ENCODE measurements at places on chromosomes 6 and 20.

DNA sequence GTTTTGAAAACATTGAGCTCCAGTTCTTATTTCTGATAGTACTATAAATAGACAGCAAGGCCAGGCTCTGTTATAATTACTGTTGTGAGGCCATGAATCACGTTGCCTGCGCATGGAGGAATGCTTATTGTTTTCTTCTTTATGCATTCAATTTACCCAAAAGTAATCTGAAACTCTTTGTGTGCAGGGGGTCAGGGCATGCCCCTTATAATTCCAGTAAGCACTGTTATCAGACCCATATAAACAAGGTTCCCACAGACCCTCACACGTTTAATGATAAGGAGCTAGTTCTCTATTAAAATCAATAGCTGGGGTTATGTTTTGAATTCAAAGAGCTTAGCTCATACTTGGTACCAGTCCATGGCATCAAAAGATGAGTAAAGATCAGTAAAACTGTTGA lies 174.8 kb upstream of the ARG1 start:
- DNase-seq, result no peak

DNA sequence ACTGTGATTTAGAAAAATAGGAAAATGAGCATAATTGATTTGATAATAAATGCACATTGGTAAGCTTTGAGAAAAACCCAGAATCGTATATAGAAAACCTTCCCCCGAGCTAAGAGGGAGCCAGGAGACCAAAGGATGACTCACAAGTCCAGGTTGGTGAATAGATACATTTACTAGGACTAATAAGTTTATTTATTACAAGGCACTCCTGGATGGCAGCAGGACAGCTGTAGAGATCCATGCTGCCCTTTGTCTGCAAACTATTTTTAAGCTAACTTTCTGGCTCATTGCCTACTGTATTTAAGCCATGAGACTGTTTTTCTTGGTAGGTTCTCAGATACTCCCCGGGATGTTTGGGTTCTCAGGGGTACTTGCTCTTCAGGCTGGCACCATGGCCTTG lies 13.4 kb downstream of the CASP8AP2 start:
- DNase-seq, result no peak

GRCh38 chr6:43924222-43924702 lies 154.3 kb downstream of the VEGFA start:
- peak; percentile 23 for DNase-seq

GRCh38 chr20:62755817-62756724 lies 40.2 kb upstream of the MRGBP start:
- no peak for DNase-seq

DNA sequence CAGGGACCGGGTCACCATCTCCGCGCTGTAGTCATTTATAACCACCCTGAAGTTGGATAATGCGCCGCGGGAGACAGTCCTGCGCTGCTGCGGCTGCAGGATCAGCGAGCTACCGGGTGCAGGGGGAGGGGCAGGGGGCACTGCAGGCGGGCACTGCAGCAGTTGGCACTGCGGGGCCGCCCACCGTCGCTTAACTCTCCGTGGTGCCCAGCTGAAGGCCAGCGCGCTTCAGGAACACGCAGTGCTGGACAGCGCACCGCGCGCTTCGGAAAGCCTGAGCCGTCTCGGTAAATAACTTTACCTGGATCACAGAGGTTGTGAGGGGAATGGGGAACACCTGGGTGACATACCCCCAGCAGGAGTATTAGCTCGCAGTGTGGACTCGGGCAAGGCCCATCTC lies 12.4 kb upstream of the LRFN2 start:
- no peak for DNase-seq

DNA sequence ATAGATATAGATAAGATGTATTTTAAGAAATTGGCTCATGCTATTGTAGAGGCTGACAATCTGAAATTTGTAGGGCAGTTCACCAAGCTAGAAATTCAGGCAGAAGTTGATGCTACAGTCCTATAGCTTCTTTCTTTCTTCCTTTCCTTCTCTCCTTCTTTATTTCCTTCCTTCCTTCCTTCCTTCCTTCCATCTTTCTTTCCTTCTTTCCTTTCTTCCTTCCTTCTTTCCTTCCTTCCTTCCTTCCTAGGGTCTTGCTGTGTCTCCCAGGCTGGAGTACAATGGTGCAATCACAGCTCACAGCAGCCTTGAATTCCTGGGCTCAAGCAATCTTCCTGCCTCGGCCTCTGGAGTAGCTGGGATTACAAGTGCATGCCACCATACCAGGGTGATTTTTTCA lies 55.3 kb downstream of the TFAP2A start:
- no peak for DNase-seq

DNA sequence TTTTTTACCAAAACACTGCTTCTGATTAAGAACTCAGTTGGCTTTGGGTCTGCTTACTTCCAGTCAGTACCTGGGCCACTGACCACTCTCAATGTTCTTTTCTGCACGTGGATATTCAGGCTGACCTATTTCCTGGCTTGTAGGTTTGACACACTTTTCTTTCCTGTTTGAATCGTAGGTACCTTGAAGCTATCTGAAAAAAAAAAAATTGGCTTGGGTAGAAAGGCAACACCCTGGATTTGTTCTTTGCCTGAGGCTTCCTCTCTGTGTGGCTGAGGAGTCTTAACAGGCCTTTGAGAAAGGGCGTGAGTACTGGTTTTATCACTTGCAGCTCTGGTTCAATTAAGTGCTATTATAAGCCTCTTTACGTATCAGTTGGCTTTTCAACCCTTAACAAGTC lies 60.6 kb upstream of the IL20RA start:
- DNase-seq, result no peak

DNA sequence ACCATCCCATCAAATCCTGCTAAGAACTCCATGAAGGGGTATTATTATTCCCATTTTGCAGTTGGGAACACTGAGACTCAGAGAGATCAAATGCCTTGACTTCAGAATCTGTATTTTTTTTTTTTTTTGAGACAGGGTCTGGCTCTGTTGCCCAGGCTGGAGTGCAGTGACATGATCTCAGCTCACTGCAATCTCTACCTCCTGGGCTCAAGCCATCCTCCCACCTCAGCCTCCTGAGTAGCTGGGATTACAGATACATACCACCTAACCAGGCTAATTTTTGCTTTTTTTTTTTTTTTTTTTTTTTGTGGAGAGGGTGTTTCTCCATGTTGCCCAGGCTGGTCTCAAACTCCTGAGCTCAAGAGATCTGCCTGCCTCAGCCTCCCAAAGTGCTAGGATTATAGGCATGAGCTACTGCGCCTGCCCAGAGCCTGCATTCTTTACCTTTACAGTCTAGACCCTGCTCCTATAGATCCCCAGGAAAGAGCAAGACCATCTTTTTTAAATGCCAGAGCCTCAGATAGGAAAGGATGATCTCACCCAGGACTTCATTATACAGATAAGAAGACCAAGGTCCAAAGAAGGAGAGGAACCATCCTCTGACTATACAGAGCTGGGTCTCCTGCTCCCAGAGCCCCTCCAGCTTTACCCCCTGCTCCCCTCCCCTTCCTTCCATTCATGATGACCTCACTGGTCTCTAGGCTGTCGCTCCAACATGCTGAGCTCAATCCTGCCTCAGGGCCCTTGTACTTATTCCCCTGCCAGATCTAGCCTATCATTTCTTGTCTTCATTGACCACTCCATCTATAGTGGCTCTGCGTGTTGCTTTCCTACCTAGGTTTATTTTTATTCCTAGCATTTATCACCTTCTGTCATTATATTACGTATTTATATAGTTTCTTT lies 138.6 kb downstream of the CEBPB start:
- DNase-seq, result no peak

GRCh38 chr6:133467982-133468380 lies 226.8 kb downstream of the EYA4 start:
- no peak for DNase-seq

- no peak for DNase-seq
These were observed 2.9 kb downstream of the FOXP4 start for GRCh38 chr6:41548841-41549642.

GRCh38 chr20:59071216-59071615 lies 28.6 kb upstream of the PRELID3B start:
- DNase-seq, result no peak

DNA sequence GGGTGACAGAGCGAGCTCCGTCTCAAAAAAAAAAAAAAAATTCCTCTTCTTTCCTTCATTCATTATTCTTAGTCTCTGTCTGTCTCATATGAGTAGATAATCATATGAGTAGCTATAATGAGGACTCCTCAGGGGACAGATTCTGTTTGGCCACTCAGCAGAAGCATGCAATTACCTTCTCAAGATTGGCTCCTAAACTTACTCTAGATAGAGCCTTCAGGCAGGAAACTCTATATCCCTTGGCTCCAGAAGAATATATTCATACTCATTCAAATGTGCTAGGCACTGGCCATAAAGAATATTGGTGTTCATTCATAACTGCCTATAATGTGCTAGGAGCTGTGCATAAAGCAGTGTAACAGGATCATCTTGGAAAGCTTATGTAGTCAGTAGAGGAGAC lies 2.2 kb upstream of the ACAT2 start:
- DNase-seq, result no peak
